ENCODE measurements at places on chromosomes 3 and 15.
A peak's percentile ranks its signal among the peaks of the same experiment; 100 is the strongest.

DNA sequence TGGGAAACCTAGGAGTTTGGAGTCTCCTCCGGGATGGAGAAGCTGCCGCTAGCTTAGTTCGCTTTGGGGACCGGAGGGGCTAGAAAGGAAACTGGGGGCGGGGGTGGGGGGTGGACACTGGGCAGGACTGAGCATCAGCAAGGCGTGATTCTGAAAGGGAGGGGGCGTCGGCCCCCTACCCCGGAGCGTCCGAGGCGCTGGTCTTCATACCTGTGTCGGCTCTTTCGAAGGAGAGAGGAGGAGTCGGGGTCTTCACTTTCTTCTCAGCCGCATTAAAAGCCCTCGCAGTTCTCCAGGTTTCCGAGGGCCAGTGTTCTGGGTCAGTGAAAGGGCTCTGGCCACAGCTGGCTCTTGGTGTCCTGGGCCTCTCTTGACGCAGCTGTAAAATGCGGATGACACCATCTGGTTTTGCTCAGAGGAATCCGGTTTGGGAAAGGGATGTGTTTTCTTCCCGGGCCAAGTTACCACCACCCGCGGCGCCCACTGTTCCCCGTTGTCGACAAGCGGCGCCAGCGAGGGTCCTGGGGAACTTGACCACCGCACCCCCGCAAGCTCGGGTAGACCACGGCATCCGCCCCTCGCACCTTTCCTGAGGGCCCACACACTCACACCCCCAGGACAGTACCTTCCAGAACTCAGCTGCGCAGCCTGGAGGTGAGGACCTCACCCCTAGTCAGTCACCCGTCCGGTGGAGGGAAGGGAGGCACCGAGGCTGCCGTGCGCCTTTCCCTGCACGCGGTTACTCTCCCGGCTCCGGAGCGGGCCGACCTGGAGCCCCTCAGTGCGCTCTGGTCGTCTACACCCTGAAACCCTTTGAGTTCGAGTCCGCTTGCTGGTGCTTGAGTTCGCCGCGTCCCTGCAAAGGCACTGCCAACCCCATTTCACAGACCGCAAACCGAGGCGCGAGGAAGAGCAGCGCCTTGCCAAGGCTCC lies 660 bp downstream of the CCK start:
- no peak for DNase-seq

DNA sequence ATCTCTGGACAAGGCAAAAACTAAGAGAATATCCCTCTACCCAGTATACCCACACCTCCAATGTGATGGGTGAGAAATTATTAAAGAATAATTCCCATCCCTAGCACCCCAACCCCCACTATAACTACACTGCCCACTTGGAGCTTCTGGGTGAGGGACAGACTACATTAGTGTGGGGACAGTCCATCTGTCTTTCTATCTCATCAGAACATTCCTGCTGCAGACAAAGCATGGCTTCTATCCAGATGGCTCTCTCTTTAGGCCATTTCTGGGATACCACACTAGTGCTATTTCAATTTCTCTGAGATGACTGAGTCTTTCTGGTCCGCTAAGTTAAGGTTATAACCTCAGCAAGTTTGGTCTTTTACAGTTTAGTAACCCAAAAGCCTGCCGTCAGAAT lies 6.6 kb downstream of the CSNK1G1 start:
- DNase-seq: no peak

DNA sequence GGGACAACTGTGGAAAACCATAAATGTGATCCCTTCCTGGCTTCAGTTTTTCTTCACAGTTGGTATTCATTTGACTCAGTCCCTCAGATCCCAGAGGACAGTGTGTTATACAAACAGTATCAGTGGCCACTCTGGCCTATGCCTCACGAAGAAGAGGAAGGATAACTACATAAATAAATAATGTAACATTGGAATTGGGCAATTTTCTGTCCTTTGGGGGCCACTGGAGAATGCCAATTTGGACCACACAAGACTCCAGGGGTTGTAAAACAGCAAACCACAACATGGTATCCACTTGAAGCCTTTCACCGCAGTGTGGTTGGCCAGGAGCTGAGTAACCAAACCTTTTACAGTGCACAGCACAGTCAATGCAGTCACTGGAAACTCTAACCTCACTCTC lies 1077.0 kb downstream of the ROBO2 start:
- DNase-seq: no peak

- DNase-seq: peak; percentile 43
Measured at GRCh38 chr15:33700695-33701303, 267.5 kb upstream of the CHRM5 start.

DNA sequence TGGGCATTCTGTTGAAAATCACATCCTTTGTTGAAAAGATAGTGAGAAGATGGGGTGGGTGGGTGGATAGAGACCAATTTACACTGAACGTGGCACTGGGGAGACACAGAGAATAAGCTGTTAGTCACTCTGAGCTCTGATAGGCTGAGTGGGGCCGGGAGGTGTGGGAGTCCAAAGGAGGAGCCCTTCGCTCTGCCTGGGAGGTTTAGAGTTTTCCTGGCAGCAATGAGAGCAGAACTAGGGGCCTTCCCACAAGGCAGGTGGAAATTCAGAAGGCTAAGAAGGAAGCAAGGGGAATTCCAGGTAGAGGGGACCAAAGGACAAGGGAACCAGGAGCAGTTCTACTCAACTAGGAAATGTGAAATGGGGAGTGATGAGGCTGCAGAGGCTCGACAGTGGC lies 272.7 kb downstream of the RPLP1 start:
- no peak for DNase-seq

Data from activated T-cell treated with anti-CD3 and anti-CD28 coated beads, Interleukin-2, amount 50 U/mL, for 4 hours (primary cell).